Ovary (tissue), 10 donors: ENCODE measurements at places on chromosomes 7 and 10. TPM values are rescaled to one million over a fixed set of nuclear protein-coding genes. Genes with fewer than 3 reads are reported as not detected.

Gene GPC2
- 5.6 TPM for total RNA-seq

Gene TMEM270
- total RNA-seq: not detected

GRCh38 chr7:155694851-155695250, 50.4 kb downstream of the RBM33 start:
- H3K27me3 ChIP-seq: no peaks in the 10 kb centered on the region
- no peak overlapping the region for H3K27ac ChIP-seq
- no peaks in the 10 kb centered on the region for H3K36me3 ChIP-seq
- DNase-seq: no peak

DNA sequence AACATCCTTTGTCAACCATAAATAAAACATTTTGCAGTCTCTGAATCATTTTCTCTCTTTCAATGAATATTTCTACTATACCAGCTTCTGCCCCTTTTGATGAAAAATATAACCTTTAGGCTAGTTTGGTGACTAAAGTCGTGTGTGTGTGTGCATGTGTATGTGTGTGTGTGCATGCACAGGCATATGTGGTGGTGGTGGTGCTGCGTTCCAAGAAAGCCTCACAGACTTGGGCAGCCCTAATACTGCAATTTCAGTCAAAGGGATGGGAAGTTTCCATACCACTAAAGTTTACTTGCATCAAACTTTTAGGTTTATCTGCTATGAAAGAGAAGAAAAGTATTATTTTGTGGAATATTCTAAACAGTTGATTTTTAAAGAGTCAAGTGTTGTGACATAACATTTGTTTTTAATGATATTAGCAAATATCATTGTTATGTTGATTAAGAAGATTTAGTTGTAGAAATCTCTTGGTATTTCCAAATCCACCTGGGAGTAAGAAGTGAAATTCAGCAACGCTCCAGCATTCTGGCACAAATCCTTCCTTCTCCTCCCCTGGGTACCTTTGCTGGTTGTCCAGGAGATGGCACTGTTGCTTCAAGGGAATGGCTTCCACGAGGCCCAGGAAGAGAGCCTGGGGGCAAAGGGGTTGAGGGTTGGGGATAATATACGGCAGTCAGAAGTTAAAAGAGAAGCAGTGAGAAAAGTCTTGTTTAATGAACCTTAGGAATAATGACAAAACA, 41.5 kb downstream of the ASB4 start:
- no peak overlapping the region for H3K4me3 ChIP-seq
- H3K27me3 ChIP-seq: no peaks in the 10 kb centered on the region
- H3K27ac ChIP-seq: no peak overlapping the region
- no peaks in the 10 kb centered on the region for H3K4me1 ChIP-seq

DNA sequence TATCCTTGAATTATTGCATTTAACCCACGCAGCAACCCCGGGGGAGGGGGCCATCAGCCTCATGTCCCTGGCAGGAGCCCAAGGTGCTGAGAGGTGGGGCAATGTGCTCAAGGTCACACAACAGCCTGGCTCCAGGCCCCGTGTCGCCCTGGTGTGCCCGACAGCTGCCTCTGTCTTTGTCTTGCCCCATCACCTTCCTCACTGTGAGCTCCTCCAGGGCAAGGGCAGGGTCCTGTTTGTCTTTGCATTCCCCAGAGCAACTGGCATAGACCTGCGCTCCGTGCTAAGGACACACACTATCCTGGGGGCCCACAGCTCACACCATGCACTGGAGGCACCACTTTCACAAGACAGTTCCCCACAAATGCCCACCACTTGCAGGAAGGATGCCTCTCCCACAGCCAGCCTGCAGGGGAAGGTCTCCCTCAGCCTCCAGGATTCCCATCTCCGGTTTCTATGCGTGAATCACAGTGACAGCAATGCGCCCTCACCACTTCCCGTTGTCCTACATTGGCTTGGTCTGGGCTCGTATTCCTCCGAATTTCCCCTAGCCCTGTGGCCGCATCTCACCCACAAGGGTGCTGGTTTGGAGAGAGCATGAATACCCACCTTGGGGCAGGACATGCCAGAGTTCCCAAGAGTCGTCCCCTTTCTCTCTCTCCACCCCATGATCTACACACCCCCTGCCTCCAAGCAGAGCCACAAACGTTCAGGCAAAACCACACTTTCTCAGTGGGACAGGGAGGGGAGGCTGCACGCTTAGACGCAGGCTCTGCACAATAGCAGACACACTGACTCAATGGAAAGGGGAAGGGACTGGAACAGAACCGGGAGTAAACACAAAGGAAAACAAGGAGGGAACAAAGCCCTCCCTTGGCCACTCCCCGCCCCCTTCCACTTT, 10.3 kb downstream of the ITPRIP start:
- H3K36me3 ChIP-seq: no peaks in the 10 kb centered on the region
- H3K4me3 ChIP-seq: peak overlapping the region; percentile 16
- DNase-seq: peak; percentile 70
- peak overlapping the region; percentile 86 for H3K27ac ChIP-seq
- peaks cover 55% of the 10 kb centered on the region for H3K4me1 ChIP-seq
- no peaks in the 10 kb centered on the region for H3K27me3 ChIP-seq
